GM23338 (cell line): ENCODE measurements at places on chromosomes 1 and 21. TPM values are rescaled to one million over a fixed set of nuclear protein-coding genes. Genes with fewer than 3 reads are reported as not detected.

Gene PKLR
- total RNA-seq: 3.3 and 3.7 TPM in 2 replicates

Gene SLC39A1
- total RNA-seq: 218 and 220 TPM in 2 replicates

Gene TTC34
- 0.31 and 0.35 TPM in 2 replicates for total RNA-seq

GRCh38 chr1:230626232-230626631 lies 16.0 kb upstream of the COG2 start:
- H3K36me3 ChIP-seq: no peaks in the 10 kb centered on the region
- no peak overlapping the region for H3K27ac ChIP-seq
- DNase-seq: no peak
- H3K27me3 ChIP-seq: no peaks in the 10 kb centered on the region

DNA sequence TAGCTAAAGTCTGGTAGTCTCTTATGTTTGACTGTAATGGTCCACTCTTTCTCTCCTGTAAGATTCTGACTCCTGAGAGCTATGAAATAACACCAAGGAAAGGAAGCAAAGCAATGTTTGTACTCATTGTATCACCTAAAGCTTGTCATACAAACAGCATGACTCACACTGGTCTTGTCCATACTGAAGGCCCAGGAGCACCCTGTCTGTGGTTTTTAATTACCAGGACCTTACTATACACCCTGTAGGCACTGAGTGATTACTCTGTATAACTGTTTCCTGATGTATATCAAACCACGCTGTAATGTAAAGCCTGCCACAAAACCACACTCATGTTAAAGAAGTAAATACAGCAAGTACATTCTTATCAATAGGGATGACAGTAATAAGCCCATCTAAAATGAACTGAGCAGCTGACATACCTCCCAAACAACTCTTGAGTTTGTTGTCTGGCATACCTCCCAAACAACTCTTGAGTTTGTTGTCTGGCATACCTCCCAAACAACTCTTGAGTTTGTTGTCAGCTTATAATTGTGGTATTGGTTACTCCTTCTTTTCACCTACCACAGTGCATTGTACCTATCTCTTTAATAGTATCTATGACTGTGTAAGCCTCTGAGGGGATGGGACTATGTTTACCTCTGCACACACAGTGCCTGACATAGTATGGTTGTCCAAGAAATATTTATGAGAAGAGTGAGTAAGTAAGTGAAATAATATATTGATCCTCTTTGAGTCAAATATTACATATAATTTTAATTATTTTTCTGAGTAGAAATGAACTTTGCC lies 11.6 kb upstream of the TNFSF18 start:
- DNase-seq: no peak
- H3K27me3 ChIP-seq: no peaks in the 10 kb centered on the region
- H3K4me1 ChIP-seq: no peaks in the 10 kb centered on the region
- H3K36me3 ChIP-seq: no peaks in the 10 kb centered on the region
- no peak overlapping the region for H3K4me3 ChIP-seq

GRCh38 chr21:34671462-34671861 lies 2.7 kb downstream of the CLIC6 start:
- H3K27ac ChIP-seq: no peak overlapping the region
- no peak for DNase-seq
- no peak overlapping the region for H3K4me3 ChIP-seq

DNA sequence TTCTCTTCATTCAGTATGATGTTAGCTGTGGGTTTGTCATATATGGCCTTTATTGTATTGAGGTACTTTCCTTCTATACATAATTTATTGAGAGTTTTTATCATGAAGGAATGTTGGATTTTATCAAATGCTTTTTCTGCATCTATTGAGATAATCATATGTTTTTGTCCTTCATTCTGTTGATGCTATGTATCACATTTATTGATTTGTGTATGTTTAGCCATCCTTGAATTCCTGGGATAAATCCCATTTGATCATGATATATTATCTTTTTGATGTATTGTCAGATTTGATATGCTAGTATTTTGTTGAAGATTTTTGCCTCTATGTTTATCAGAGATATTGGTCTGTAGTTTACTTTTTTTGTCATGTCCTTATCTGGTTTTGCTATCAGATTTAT lies 20.9 kb upstream of the GPR161 start:
- no peaks in the 10 kb centered on the region for H3K36me3 ChIP-seq
- H3K27me3 ChIP-seq: no peaks in the 10 kb centered on the region
- no peak for DNase-seq
- H3K4me3 ChIP-seq: no peak overlapping the region
- H3K27ac ChIP-seq: no peak overlapping the region

- H3K27ac ChIP-seq: no peak overlapping the region
- no peak for DNase-seq
- no peaks in the 10 kb centered on the region for H3K27me3 ChIP-seq
- peaks cover 12% of the 10 kb centered on the region; the same call in 1 of the 2 replicates for H3K36me3 ChIP-seq
These were observed 76.9 kb downstream of the SLC66A1 start for GRCh38 chr1:19388980-19389379.
